Stimulated activated CD4-positive, alpha-beta T cell treated with anti-CD3 and anti-CD28 coated beads, Interleukin-4, amount 100 ng/mL, for 1 hour (primary cell): ENCODE measurements at places on chromosomes 3 and 15.

GRCh38 chr15:58433597-58434333 is 2.0 kb downstream of the LIPC start:
- no peak for DNase-seq

DNA sequence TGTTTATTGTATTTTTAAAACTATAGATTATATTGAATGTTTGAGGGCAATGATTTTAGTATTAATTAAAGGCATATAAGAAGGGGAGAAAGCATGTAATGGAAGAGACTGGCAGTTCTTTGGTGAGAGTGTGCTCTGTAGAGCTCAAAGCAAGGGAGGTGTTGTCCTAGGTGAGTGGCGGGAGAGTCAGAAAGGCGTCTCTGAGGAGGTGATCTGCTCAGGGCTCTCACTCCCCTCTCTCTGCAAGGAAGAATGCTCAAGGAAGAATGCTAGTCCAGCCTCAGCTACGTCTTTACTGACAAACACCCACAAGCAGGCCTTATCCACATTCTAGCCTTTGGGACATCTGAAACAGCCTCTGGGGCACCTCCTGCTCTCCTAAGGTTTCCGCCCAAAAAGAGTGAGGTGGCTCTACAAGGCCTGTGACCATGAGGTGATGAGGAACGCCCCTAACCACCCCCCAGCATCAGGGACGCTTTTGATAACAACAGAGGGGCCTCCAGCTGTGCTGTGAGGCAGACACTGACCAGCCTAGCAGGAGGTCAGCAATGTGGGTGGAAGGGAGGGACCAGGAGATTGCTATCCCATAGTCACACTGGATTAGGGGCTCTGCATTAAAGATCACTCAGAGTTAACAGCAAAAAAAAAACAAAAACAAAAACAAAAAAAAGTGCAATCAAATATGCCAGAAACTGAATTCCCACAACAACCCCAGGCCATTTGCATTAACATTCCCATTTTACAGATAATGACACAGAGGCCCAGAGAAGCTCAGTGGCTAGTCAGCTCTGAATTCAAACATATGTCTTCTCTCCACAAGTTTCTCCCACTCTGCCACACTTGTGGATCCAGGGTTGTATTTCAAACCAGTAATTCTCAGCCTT is 202.2 kb upstream of the CTNNB1 start:
- no peak for DNase-seq

- DNase-seq, result no peak
These were observed 69.8 kb downstream of the OPA1 start for GRCh38 chr3:193662757-193663322.

- DNase-seq, result peak; percentile 53
These were observed 92.7 kb downstream of the LRRC28 start for GRCh38 chr15:99343881-99344551.

DNA sequence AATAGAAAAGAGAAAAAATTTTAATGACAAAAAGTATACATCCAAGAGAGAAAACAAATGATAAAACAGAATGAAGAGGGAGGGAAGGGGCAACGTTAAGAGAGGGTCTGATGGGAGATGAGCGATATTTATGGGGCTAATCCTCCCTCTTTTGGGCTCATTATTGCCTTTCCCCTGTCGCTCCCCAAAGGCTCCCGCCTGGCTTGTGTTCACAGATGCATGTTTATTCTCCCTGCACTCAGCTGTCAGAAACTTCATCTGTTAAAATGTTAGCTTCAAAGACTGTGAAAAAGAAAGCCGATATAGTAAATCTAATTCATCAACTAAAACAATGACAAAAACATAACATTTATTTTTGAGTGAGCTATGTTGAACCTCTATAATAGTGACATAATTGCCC is 74.3 kb downstream of the GABRB3 start:
- no peak for DNase-seq

- DNase-seq, result no peak
These were observed 57.3 kb downstream of the TMEM212 start for GRCh38 chr3:171900446-171900845.

DNA sequence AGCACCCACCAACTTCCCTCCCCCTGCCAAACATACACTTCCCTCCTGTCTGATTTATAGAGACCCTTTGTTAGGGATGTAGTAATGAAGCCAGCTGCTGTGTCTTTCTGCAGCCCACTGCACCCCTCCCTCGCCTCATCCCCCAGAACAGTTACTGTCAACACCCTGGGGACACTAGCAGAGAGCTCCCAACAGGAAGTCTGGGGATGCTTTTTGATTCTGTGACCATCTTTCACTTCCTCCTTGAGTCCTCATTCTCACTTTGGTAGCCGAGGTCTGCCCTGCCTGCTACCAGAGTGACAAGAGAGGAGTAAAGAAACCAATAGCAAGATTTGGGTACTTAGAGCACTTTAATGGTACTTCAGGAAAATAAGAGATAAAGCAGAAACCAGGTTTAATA is 201.6 kb downstream of the SATB1 start:
- DNase-seq, result no peak

DNA sequence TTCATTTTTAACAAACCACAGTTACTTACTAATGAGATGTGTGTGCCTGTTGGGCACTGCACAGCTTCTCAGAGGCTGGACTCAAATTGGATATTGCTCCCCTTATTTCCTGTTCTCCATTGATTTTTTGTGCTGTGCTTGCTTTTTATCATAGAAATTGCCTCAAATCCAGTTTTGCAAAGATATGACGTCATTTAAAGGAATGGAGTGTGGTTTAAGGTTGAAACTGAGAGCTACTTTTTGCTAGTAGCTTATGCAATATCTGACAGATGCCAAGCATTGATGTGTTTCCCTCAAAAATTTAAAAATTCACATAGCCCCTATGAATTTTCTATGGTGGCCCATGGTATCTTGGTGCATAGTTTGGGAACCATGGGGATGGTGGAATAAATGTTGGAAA is 67.7 kb upstream of the ROPN1 start:
- no peak for DNase-seq
